ENCODE measurements at places on chromosomes 3 and 15.

- no peak for DNase-seq
Measured at GRCh38 chr15:89406940-89407607, 72.5 kb upstream of the POLG start.

- DNase-seq: no peak
Measured at GRCh38 chr3:139561255-139561817, 21.8 kb upstream of the RBP1 start.

GRCh38 chr3:170467571-170468147, 49.0 kb downstream of the CLDN11 start:
- no peak for DNase-seq

- DNase-seq: no peak
Measured at GRCh38 chr15:33980159-33980558, 11.9 kb downstream of the CHRM5 start.

Data from stimulated activated CD8-positive, alpha-beta memory T cell treated with anti-CD3 and anti-CD28 coated beads, Interleukin-15, amount 100 ng/mL, for 4 hours (primary cell).